ENCODE measurements at places on chromosomes 13 and 19.

DNA sequence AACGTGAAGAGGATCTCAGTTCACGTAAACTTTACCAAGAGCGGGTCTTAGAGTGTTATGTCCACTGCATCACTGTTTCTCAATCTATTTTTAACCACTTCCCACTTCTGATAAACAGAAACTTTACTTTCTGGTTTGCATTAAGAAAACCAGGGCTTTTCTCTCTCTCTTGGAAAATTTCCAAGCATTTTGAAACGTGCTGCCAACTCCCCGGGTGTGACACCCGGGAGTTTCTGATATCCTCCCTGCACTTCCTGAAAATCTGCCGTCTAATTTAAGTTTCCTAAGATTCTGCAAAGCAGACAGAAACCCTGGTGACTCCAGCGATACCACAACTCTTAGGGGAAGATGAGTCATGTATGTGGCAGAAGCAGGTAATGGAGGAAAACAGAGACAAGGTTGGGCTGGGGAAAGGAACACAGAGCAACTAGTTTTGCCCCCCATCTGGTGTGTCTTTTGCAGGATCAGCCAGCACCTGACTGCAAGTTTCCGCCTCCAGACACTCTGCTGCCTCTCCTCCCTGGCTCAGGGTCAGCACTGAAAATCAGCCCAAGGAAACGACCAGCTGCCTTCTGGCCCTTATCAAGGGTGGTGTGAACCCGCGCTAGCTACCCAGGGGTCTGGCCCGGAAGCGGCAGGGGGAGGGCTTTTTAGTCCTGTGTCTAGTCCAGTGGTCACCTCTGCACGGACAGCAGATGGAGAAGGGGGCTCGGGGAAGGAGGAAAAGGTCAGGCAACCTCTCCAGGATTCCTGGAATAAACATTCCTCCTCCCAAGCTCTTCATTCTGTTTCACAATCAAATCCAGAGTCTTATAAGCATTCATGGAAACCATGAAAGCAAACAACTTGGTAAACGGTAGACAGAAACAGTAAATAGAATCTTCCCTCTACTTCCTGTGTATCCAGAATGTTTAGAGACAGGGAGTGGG lies 11.3 kb upstream of the FFAR2 start:
- no peak for DNase-seq

DNA sequence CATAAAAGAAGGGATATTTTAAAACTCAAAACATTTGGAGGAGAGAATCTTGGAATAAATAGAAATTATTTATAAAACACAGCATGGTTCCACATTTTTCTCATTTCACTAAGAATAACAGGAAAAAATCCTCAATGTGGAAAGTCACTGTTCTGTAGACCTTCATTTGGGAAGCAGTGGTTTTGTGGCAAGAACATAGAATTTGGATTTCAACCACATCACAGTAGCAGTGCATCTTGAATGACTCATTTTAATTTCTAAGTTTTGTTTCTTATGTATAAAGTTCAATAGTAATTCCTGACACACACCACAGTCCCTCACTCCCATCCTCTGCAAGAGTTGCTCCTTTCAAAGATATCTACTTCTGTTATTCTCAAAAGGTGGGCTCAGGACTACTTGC lies 264.0 kb downstream of the ENOX1 start:
- DNase-seq, result no peak

DNA sequence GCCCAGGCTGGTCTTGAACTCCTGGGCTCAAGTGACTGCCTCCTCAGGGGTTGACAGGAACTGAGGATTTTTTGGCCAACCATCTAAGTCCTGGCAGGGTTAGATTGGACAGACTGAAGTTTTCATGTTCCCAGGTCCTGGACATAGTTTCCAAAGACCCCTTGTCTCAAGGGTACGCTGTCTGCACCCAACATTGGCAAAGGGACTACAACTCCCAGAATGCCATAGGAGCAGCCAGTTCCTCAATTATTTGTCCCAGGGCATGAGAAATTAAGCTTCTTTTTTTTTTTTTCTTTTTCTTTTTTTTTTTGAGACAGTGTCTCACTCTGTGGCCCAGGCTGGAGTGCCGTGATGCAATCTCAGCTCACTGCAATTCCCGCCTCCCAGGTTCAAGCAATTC lies 6.9 kb downstream of the GYS1 start:
- no peak for DNase-seq

- DNase-seq, result no peak
These were observed 18.4 kb downstream of the ADGRL1 start for GRCh38 chr19:14187561-14187960.

DNA sequence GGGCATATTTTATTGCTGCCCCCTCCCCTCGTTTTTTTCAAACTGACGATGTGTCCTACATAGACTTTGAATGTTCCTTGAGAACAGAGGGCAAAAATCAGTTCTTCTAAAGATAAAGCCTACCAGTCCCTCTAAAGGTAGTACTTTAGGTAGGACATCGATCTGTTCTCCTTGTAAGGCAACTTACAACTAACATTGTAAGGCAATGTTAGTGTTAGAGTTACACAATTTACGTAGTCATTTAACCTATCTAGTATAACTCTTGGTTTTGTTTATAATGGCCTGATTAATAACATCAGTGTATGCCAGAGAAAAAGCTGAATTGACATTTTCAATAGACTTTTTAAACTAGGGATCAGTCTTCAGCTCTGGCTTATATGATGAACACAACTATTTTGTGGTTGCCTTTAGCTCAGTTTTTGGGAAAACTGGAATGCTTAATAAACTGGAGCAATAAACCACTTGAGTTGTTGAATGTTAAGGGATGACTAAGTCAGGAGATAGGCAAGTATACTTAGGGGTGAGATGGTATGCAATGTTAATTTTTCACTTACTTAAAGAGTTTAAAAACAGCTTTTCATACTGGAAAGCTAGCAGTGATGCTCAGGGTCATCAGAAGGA lies 2.2 kb downstream of the NDFIP2 start:
- no peak for DNase-seq
